SK-N-SH (cell line): ENCODE measurements at places on chromosomes 6 and 20. TPM values are rescaled to one million over a fixed set of nuclear protein-coding genes. Genes with fewer than 3 reads are reported as not detected.

Gene CLVS2
- 0.05 TPM in 2 replicates for polyA plus RNA-seq

Gene CGA
- polyA plus RNA-seq: 0.10 and 0.18 TPM in 2 replicates

Gene PSORS1C1
- polyA plus RNA-seq: 3.0 and 3.1 TPM in 2 replicates

Gene GNAS-AS1
- 1.2 and 1.5 TPM in 2 replicates for polyA plus RNA-seq

- no peak for DNase-seq
Observed at GRCh38 chr20:3380228-3381070, 27.0 kb downstream of the DNAAF9 start.

GRCh38 chr6:151842816-151843215 lies 35.3 kb downstream of the ESR1 start:
- DNase-seq: no peak

DNA sequence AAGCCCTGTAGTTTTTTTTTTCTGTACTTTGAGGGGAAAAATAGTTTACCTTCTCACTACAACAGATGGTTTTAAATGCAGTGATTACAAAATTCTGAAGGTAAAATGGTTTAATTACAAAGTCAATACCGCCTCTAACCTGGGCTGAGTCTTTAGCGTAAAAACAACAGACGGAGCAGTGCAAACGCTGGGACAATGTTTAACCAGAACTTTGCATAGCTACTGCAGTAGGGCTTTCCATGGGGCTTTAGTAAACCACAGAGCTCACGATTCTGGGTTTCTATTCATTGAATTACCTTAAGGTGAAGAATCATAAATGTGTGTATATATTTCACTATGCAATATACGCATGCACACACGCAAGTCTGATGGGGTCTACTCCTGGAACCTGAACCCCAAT lies 77.9 kb downstream of the RFX6 start:
- DNase-seq: no peak

GRCh38 chr6:33694401-33694931 lies 17.0 kb downstream of the UQCC2 start:
- DNase-seq: peak; percentile 47

GRCh38 chr6:17421406-17421805 lies 28.0 kb downstream of the CAP2 start:
- DNase-seq: no peak

DNA sequence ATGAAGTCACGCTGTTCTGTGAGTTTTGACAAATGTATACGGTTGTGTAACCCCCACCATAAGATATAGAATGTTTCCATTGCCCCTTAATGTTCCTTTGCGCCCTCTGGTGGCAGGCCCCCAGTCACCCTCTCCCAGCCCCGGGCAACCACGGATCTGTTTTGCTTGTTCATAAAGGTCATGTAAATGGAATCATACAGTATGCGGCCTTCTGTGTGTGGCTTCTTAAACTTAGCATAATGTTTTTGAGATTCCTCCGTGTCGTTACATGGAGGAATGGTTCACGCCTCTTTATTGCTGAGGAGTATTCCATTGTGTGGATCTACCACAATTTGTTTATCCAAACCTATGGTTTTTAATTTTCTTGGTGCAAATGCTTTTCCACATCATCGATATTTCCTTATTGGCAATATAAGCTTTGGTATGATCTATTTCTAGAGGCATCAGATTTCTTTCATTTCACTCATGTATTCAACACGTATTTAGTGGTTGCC lies 28.4 kb downstream of the LYRM2 start:
- DNase-seq: peak; percentile 46

- DNase-seq: no peak
Observed at GRCh38 chr6:96878143-96878542, 19.5 kb downstream of the NDUFAF4 start.
